B cell (primary cell): ENCODE measurements at places on chromosomes 16 and 17. TPM values are rescaled to one million over a fixed set of nuclear protein-coding genes. Genes with fewer than 3 reads are reported as not detected.
A peak's percentile ranks its signal among the peaks of the same experiment; 100 is the strongest.

Gene SDK2
- 12.7 and 13.0 TPM in 2 replicates for total RNA-seq

- DNase-seq, result no peak
Measured at GRCh38 chr17:72816406-72816805, 276.1 kb downstream of the SLC39A11 start.

Gene OR1A1
- total RNA-seq, result not detected in 2 replicates

Gene ASGR2
- not detected in 2 replicates for total RNA-seq

- DNase-seq, result no peak
Measured at GRCh38 chr16:68146585-68146984, 61.4 kb downstream of the NFATC3 start.

Gene KRTAP4-3
- not detected in 2 replicates for total RNA-seq

DNA sequence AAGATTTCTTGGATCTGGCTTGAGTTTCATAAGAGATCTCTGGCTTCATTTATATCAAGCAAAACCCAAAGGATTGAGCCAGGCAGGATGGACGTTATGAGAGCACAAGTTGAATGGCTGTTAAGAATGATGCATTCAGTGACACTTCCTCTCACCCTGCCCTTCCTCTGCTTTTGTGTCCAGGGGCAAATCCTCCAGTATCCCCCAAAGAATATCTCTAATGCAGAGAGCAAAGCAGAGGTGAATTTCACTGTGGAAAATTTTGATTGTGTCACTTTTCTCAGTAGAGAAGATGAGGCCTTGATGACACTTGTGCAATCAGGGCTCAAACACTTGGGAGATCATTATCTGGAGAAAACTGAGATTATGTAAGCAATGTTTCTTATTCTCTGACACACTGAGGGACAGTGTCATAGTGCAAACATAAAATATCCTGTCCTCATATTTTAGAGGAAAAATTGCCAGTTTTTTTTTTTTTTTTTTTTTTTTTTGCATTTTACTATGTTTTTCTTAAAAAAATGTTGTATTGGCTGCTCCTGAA, 25.3 kb downstream of the MARCHF10 start:
- no peak for DNase-seq

- DNase-seq, result no peak
Measured at GRCh38 chr17:83173914-83174361, 94.5 kb downstream of the METRNL start.

DNA sequence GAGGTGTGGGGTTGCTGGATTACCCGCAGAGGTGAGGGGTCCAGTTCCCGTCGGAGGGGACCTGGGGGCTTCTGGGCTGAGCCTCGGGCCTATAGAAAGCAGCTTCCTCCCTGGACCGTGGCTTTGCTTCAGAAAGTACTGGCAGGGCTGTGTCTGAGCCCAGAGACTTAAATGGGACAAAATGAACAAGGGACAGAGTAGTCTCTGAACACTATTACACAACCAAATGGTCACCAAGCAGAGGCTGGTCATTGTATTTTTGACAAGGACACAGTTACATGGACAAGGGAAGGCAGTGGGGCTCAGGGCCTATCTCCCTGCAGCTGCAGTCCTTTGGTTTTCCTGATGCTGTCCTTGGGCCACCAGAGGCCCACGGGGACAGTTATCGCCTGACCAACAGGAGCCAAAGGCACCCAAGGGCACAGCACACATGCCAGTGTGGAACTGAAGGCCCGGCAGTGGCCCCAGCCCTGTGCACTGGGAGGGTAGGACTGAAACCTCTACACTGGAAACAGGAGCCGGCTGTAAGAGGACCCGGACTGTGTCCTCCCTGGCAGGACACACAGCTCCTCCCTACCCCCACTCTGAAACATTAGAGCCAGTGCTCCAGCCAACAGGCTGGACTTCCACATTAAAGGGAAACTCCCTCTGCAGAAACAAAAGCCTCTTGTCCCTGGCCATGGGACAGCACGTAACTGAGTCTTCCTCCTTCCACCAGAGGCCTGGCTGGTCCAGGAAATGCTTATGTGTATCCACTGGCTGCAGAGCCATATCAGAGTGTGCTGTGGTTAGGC, 26.0 kb upstream of the ERN1 start:
- no peak for DNase-seq

Gene HOXB7
- total RNA-seq, result 0.36 and 1.3 TPM in 2 replicates

DNA sequence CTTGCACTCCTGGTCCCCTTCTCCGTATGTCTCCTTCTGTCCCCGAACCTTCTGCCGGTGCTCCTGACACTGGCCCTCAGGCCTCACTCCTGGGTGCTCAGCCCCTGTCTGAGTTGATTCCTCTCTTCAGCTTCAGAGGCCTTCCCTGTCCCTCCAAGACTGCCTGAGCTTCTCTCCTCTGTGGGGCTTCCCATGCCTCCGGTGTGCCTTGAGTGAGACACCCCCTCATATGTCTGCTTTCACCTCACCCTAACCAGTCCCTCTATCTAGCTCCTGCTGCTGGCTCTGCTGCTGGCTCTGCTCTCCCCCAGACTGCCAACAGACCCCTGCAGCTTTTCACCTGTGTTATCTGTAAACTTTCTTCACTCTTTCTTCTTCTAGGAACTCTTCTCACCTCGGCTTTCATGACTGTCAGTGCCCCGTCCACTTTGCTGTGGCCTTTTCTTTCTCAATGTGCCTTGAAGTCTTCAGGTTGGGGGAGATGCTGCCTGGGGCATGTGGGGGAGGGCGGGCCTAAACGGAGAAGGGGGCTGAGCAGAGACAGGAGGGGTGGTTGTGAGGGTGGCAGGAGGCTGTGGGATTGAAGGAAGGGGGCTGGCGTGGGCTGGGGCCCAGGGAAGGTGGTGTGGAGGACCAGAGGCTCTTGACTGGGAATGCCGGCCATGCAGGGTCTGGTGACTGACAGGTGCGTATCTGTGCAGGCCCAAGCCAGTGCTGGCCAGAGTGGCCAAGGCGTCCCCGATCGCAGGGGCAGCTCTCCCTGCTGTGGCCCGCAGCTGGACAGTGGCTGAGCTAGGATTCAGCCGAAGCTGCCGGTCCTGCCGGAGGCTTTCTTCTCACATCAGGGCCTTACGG, 81.3 kb downstream of the METRNL start:
- DNase-seq, result no peak

DNA sequence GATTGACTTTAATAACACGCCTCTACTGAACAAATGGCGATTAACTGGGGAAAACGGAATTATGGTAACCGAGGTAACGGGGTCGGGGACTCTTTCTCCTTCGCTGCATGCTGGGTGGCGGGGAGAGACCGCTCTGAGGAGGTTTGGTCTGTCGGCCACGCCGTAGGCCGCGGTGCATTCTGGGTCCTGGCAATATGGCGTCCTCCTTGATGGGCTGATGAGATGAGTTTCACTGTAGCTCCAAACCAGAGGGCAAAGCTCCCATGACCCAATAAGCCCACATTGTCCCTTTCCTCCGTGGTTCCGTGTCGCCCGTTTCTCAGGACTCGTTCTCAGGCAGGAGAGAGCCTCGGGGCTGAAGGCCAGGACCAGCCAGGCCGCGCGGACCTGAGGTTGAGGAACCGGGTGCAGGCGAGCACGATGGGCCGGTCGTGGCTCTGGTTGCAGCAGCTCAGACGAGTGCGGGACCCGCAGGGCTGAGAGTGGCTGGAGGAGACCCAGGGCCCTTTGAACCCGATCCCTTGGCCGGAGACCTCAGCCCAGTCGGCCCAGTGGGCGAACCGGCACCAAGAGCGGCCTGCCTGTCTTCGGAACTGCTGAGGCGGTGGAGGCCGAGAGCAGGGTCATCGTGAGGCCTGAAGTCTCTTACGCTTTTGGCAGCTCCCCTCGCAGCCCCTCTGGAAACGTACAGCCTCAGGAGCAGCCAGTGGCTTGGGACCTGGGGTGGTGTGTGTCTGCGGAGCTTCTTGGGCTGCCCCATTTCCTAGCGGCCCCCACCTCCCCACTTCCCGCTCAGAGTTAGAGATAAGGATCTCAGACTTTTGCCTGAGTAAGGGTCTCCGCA, at the start of gene RPTOR:
Gene RPTOR, plus strand, starts transcription at position 184 of the 844 bp plus-strand sequence. CDS start 792 bp downstream, outside the sequence.
- DNase-seq, result peak; percentile 90

DNA sequence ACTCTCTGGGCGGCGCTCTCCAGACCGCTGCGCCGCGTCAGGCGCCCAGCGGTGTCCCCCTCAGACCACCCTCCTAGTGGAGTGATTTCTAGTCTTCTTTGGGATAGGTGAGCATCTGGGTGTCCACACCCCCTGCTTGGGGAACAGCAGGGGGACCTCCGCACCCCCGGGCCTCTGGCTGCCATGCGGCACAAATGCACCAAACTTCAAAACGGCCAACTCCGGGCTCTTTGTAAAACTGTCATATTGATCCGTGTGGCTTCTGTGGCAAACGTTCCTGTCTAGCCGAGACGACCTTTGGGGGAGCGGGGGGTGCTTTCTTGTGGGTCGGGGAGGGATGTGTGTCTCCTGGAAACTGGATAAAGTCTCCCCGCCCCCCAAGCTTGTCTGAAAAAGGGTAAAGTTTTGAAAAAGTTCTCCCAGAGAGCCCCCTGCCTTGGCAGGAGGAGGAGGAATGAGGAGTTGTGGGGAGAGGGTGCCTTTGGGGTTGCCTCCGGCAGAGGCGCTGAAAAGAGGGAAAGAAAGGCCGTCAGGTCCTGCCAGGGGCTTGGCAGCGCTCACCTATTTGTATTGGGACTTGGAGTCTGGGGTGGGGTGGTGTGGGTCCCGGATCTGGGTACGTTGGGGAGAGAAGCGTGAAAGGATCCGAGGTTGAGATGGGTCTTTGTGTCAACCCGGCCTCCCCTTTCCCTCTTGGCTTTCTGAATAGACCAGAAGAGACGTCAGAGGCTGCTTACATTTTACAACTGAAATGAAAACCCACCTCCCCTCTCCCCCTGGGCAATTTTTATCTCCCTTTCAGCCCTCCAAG, 2.2 kb upstream of the CHD3 start:
- DNase-seq, result peak; percentile 55

Gene CA7
- total RNA-seq, result not detected in 2 replicates

Gene PHOSPHO1
- total RNA-seq, result 0.15 TPM in 1 of 2 replicates, not detected in the other

DNA sequence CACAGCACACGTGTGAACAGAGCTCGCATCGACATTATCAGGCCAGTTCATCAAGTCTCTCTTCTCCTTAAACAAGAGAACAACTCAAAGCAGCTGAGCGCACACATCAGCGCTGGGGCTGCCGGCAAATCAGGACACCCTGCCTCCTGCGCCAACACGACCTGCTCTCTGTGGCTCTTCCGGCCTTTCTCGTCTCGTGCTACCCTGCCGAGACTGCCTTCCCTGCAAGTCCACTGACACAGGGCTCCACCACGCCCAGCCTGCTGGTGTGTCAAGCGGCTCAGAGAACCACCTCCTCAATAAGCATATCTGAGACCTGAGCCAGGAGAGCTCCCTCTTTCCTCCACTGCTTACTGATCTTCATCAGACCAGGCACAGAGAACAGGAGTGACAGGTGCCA, 96.9 kb downstream of the ZNF778 start:
- no peak for DNase-seq

DNA sequence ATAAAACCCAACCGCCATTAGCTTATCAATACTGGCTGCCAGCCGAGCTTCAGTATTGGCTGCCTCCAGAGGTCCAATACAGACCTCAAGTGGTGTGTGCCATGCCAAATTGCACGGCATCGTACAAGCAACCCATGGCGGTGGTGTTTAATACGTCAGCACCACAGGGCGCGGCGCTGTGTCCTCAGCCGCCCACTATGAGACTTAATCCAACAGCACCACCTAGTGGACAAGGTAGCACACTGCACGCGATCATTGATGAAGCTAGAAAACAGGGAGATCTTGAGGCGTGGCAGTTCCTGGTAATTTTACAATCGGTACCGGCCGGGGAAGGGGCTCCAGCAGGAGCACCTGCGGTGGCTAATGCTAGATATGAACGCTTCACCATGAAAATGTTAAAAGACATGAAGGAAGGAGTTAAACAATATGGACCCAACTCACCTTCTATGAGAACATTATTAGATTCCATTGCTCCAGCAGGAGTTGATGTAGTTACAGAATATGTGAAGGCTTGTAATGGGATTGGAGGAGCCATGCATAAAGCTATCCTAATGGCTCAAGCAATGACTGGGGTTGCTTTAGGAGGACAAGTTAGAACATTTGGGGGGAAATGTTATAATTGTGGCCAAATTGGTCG, 15.4 kb downstream of the FLYWCH1 start:
- DNase-seq, result peak; percentile 91

DNA sequence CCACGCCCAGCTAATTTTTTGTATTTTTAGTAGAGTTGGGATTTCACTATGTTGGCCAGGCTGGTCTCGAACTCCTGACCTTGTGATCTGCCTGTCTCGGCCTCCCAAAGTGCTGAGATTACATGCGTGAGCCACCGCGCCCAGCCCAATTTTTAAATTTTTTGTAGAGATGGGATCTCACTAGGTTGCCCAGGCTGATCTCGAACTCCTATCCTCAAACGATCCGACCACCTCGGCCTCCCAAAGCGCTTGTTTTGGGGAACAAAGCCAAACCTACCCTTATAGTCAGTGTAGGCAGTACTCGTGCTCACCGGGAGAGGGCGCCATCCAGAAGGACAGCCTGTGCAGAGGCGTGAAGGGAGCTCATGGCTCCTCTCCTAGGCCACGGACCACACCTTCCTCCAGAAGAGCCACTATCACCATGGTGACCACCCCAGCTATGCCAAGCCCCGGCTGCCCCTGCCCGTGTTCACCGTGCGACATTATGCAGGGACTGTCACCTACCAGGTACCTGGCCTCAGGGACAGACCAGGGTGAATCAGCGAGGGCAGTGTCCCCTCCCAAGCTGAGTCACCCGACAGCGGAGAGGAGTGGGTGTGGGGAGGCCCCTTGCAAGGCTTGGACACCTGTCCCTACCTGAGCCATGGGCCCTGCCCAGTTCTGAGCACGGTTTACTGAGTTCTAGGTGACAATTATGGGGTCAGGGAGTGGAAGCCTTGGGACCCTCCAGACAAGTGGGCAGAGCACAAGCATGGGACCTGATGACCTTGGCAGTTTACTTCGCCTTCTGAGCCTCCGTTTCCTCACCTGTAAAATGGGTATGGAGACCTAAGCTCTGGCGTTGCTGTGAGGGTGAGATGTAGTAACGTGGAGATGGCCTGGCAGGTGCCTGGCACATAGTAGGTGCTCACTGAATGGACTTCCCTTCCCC, 13.7 kb downstream of the MYO15B start:
- peak; percentile 68 for DNase-seq

- no peak for DNase-seq
Measured at GRCh38 chr17:72466606-72467005, 345.8 kb downstream of the SOX9 start.

GRCh38 chr16:26317885-26318284, 626.1 kb downstream of the HS3ST4 start:
- DNase-seq, result no peak

Gene KRTAP2-2
- total RNA-seq, result not detected in 2 replicates

Gene SYT17
- 25.1 and 27.7 TPM in 2 replicates for total RNA-seq

Gene TNP2
- not detected in 2 replicates for total RNA-seq

Gene SLC13A2
- total RNA-seq, result not detected in 2 replicates

Gene NACA2
- total RNA-seq, result not detected in 2 replicates

- no peak for DNase-seq
Measured at GRCh38 chr16:1089439-1089821, 6.6 kb downstream of the C1QTNF8 start.

DNA sequence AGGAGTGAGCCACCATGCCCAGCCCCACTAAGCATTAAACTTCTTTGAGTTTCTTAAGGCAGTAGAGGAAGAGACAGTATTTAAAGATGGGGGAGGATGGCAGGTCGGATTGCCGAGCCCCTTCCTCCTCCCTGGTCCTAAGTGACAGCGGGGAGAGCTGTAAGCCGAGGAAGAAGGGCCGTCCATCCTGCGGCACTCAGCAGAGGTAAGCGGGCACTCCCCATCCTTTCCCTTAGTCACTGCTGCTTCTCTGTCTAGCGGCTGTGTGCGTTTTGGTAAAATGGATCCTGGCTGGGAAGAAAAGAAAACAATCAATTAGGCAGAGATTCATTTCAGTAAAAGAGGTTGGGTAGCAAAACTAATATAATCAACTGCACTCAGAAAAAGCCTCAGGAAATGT, 13.9 kb downstream of the DNAAF1 start:
- no peak for DNase-seq

Gene OR4D1
- total RNA-seq, result not detected in 2 replicates
